Liver (tissue), 10 donors: ENCODE measurements at places on chromosomes 5 and 9.

- DNase-seq, result no peak
- no peaks in the 10 kb centered on the region for H3K36me3 ChIP-seq
- H3K27ac ChIP-seq, result no peak overlapping the region
Measured at GRCh38 chr9:80188579-80188978, 616.8 kb downstream of the TLE4 start.

GRCh38 chr5:125113328-125113727 lies 366.9 kb upstream of the ZNF608 start:
- no peak for DNase-seq
- H3K27me3 ChIP-seq, result no peaks in the 10 kb centered on the region
- peaks cover 5% of the 10 kb centered on the region for H3K4me1 ChIP-seq
- no peaks in the 10 kb centered on the region for H3K36me3 ChIP-seq
- no peak overlapping the region for H3K27ac ChIP-seq

GRCh38 chr5:69485471-69485870 lies 7.1 kb upstream of the OCLN start:
- no peak for DNase-seq
- no peak overlapping the region for H3K4me3 ChIP-seq
- no peaks in the 10 kb centered on the region for H3K27me3 ChIP-seq
- peaks cover 4% of the 10 kb centered on the region for H3K4me1 ChIP-seq

- H3K36me3 ChIP-seq, result no peaks in the 10 kb centered on the region
- no peaks in the 10 kb centered on the region for H3K27me3 ChIP-seq
- DNase-seq, result no peak
- no peak overlapping the region for H3K4me3 ChIP-seq
- H3K4me1 ChIP-seq, result no peaks in the 10 kb centered on the region
- no peak overlapping the region for H3K27ac ChIP-seq
Measured at GRCh38 chr5:153551537-153552079, 61.1 kb downstream of the GRIA1 start.
